Activated naive CD8-positive, alpha-beta T cell treated with anti-CD3 and anti-CD28 coated beads, Interleukin-2, amount 50 U/mL, for 24 hours (primary cell): ENCODE measurements at places on chromosomes 5 and 9.

- peaks cover 25% of the 10 kb centered on the region for H3K4me1 ChIP-seq
- H3K36me3 ChIP-seq = no peaks in the 10 kb centered on the region
- H3K27me3 ChIP-seq = no peaks in the 10 kb centered on the region
- no peak overlapping the region for H3K27ac ChIP-seq
- H3K4me3 ChIP-seq = no peak overlapping the region
Measured at GRCh38 chr5:87022415-87022814, 245.3 kb upstream of the RASA1 start.

DNA sequence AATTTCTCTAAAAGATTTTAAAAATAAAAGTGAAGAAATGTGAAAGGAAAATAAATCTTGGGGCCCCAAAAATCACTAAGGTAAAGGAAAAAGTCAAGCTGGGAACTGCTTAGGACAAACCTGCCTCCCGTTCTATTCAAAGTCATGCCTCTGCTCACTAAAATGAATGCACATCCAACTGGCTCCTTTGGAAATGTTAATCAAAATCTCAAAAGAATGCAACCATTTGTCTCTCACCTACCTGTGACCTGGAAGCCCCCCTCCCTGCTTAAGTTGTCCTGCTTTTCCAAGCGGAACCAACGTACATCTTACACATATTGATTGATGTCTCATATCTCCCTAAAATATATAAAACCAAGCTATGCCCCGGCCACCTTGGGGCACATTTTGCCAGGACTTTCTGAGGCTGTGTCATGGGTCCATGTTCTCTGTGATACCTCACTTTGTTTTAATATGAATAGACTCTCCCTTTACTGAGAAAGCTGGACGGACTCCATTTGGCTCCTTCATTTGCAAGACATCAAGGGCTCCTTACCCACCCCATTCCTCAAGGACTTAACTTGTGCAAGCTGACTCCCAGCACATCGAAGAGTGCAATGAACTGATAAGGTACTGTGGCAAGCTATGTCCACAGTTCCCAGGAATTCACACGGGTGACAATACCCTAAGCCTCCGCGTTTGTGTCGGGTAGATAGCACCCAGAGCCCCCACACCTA lies 164.3 kb downstream of the SMC2 start:
- H3K4me3 ChIP-seq = no peak overlapping the region
- H3K4me1 ChIP-seq = no peaks in the 10 kb centered on the region
- H3K27ac ChIP-seq = no peak overlapping the region
- no peaks in the 10 kb centered on the region for H3K36me3 ChIP-seq

DNA sequence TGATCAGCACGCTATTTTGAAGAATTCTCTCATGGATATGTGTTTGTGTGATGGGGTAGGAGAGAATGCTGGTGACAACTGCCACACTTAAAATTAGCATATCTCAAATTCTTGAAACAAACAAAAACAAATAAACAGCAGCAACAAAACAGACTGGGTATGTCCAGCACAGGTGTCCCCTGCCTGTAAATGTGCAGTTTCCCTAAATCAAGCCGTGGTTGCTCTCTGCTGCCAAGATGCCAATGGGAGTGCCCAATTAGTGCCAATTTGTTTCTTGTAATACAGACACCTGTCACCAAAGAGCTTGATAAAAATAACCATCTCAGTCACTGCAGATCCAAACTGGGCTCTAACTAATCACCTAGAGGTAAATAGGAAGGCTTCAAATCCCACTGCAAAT lies 144.2 kb upstream of the SMARCA2 start:
- H3K36me3 ChIP-seq = no peaks in the 10 kb centered on the region
- DNase-seq = no peak
- H3K4me3 ChIP-seq = no peak overlapping the region

- peaks cover 3% of the 10 kb centered on the region for H3K4me1 ChIP-seq
- no peaks in the 10 kb centered on the region for H3K36me3 ChIP-seq
- no peak for DNase-seq
- no peak overlapping the region for H3K27ac ChIP-seq
- peaks cover 32% of the 10 kb centered on the region for H3K27me3 ChIP-seq
Measured at GRCh38 chr9:129548571-129549135, 72.2 kb downstream of the C9orf50 start.

GRCh38 chr5:179526978-179527377 lies 23.4 kb upstream of the RUFY1 start:
- H3K36me3 ChIP-seq = no peaks in the 10 kb centered on the region
- DNase-seq = no peak
- no peak overlapping the region for H3K4me3 ChIP-seq
- no peaks in the 10 kb centered on the region for H3K27me3 ChIP-seq
- peaks cover 7% of the 10 kb centered on the region for H3K4me1 ChIP-seq
- no peak overlapping the region for H3K27ac ChIP-seq

DNA sequence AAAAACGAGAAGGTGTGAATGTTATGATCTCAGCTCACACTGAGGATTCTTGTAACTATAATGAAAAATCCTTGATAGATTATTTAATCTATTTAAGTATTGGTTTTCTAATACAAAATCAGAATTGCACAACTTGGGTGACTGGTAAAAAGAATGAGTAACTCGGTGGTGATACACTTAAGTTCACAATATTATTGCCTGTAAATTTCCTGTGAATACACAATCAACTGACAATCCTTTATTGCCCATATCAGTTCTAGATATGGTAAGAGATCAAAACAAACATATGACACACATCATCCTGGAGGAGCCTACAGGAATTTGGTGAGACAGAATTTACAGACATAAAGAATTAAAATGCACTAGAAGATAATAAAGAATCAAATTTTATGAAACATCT lies 14.1 kb upstream of the LURAP1L start:
- no peak overlapping the region for H3K27ac ChIP-seq
- no peak for DNase-seq
- no peaks in the 10 kb centered on the region for H3K36me3 ChIP-seq
- no peaks in the 10 kb centered on the region for H3K4me1 ChIP-seq

GRCh38 chr5:155633338-155633957 lies 619.9 kb downstream of the KIF4B start:
- no peak for DNase-seq
- H3K4me1 ChIP-seq = no peaks in the 10 kb centered on the region
- H3K4me3 ChIP-seq = no peak overlapping the region
- no peak overlapping the region for H3K27ac ChIP-seq

- H3K27me3 ChIP-seq = no peaks in the 10 kb centered on the region
- H3K27ac ChIP-seq = no peak overlapping the region
- H3K4me1 ChIP-seq = peaks cover 3% of the 10 kb centered on the region
- H3K36me3 ChIP-seq = peaks cover 3% of the 10 kb centered on the region
- no peak overlapping the region for H3K4me3 ChIP-seq
- DNase-seq = no peak
Measured at GRCh38 chr9:77710316-77710715, 62.2 kb upstream of the GNA14 start.

DNA sequence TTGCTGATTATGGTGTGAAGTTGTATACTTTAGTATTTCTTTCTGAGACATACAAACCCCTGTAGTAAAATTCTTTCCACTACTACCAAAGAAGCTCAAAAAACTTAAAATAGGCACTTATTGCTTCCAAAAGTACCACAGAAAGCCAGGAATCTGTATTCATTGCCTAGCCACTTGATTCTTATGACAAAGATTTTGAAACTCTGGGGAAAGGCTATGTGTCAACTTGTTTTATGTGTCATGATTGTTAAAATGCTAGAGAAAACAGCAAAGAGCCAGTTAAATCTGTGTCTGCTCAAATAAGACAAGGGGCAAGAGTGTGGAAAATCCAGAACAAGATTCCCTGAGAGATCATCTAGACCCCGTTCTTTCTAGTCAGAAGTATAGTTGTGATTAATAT lies 6.0 kb downstream of the KIF2A start:
- peaks cover 89% of the 10 kb centered on the region for H3K4me1 ChIP-seq
- no peak overlapping the region for H3K4me3 ChIP-seq
- peak overlapping the region; percentile 17 for H3K27ac ChIP-seq

DNA sequence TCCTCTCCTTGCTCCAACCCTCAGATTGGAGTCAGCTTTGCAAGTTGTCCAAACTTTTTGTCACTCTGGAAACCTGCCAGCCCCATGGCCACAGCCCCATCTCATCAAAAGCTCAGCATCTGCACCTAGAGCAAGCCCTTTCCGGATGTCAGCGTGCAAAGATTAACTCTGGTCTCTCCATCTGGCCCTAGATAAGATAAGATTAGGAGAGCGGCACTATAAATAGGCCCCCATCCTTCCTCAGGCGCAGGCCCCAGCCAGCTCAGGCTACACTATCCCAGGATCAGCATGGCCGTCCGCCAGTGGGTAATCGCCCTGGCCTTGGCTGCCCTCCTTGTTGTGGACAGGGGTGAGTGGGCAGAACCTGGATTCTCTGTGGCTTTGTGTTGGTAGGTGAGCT lies at the start of gene SPINK4:
TSS of gene SPINK4 (plus strand) at position 247 of the 400 bp plus-strand sequence. CDS start at position 289, 42 bp downstream.
- no peak for DNase-seq
- no peaks in the 10 kb centered on the region for H3K36me3 ChIP-seq

- no peaks in the 10 kb centered on the region for H3K4me1 ChIP-seq
- H3K27me3 ChIP-seq = no peaks in the 10 kb centered on the region
- no peak overlapping the region for H3K27ac ChIP-seq
- H3K36me3 ChIP-seq = no peaks in the 10 kb centered on the region
Measured at GRCh38 chr5:65832603-65833228, 93.7 kb upstream of the ERBIN start.

GRCh38 chr5:160242145-160242544 lies 12.8 kb downstream of the FABP6 start:
- no peaks in the 10 kb centered on the region for H3K27me3 ChIP-seq
- H3K4me1 ChIP-seq = no peaks in the 10 kb centered on the region
- no peaks in the 10 kb centered on the region for H3K36me3 ChIP-seq
- H3K4me3 ChIP-seq = no peak overlapping the region
- no peak overlapping the region for H3K27ac ChIP-seq

DNA sequence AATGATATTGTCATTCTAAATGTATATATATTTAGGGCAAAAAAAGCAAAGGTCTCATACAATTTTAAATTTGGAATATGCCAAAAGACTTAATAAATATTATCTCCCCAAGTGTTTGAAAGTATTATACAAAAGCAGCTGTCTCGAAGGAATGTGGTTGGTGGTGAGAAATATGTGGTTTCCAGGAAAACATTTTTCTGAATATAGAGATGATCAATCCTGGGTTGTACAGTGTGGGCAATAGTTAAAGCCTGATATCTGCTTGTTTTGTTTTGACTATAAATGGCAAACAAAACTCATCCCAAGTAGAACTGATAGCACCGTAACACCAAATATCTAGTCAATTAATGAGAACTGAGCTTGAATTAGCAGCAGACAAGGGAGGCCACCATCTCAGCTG lies 391.8 kb upstream of the CD180 start:
- H3K27me3 ChIP-seq = no peaks in the 10 kb centered on the region
- no peak overlapping the region for H3K4me3 ChIP-seq
- no peaks in the 10 kb centered on the region for H3K4me1 ChIP-seq
- H3K27ac ChIP-seq = no peak overlapping the region
- DNase-seq = no peak

- no peak overlapping the region for H3K4me3 ChIP-seq
- no peak overlapping the region for H3K27ac ChIP-seq
- no peak for DNase-seq
- no peaks in the 10 kb centered on the region for H3K4me1 ChIP-seq
- H3K27me3 ChIP-seq = peaks cover 26% of the 10 kb centered on the region
- H3K36me3 ChIP-seq = no peaks in the 10 kb centered on the region
Measured at GRCh38 chr5:150164211-150164980, 2.2 kb upstream of the CDX1 start.

DNA sequence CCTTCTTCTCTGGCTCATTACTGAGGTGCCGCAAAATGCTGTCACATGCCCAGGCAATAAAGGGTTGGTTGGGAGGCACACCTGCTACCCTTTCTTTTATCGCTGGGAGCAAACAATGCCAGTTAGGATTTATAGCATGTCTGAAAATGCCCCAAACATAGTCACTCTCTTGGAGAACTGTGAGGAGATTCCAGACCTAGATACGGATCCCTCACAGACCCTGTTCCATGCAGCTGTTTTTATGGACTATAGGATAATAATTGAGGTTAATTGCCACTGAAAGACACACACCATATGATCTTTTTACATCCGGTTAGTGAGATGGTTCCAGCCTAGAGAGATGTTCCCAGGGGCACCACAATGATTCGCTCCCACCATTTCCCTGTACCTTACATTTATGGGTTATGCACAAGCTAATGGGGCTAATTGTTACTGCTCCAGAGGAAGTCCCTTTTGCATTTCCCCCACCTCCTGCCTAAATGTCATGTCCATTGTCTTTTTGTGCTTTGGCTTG lies 318.1 kb downstream of the PIK3R1 start:
- peaks cover 15% of the 10 kb centered on the region for H3K4me1 ChIP-seq
- H3K27me3 ChIP-seq = peaks cover 17% of the 10 kb centered on the region
- no peak overlapping the region for H3K4me3 ChIP-seq

- peak overlapping the region; percentile 39 for H3K4me3 ChIP-seq
- peak overlapping the region; percentile 78 for H3K27ac ChIP-seq
- DNase-seq = peak; percentile 17
- H3K4me1 ChIP-seq = peaks cover 72% of the 10 kb centered on the region
- no peaks in the 10 kb centered on the region for H3K27me3 ChIP-seq
- peaks cover 62% of the 10 kb centered on the region for H3K36me3 ChIP-seq
Measured at GRCh38 chr5:16456103-16456832, 9.3 kb downstream of the ZNF622 start.

DNA sequence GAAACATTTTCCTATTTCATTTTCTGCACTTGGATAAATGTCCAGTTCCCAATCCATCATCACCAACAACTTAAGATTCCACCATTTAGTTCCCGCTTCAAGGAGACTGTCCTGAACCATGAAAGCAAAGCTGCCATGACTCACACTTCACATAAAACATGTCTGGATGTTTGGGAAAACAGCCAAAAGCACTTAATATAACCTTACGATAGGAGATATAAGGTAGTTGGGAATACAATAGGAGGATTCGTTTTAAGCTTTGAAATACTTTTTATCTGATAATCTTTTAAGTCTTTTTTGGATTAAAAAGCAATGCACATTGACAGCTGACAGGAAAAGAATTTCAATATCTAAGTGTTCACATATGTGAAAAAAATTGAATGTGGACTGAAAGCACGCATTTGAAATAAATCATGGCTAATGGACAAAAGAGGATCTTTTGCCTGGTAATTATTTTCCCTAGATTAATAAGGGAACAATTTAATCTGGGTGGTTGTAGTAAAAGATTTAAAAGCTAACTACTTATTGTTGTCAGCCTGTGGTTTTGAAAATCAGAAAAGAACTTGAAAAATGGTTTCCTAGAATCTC lies 17.3 kb upstream of the TGFBI start:
- DNase-seq = no peak
- H3K27me3 ChIP-seq = peaks cover 25% of the 10 kb centered on the region
- H3K27ac ChIP-seq = no peak overlapping the region

DNA sequence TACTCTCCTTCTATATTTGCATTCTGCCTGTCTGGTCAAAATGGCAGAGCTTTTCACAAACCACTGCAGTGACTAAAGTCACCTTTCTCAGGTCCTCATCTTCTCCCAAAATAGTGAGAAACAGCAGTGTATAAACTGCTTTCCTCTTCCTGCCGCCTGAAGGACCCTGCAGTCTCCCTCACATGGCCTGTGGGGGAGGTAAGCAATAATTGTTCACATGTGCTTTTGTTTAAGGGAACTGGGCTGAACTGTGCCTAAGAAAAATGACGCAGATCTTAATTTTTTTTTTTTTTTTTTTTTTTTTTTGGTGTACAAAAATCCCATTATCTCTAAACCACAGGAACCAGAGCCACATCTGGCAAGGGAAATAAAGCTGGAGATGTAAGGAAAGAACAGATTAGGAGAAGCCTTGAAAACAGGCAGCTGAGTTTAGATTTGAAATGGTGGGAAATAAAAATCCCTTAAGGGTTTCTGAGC lies 131.7 kb upstream of the VLDLR start:
- H3K27me3 ChIP-seq = no peaks in the 10 kb centered on the region
- H3K4me1 ChIP-seq = no peaks in the 10 kb centered on the region
- DNase-seq = no peak
- H3K27ac ChIP-seq = no peak overlapping the region
